ENCODE measurements at places on chromosomes 13 and 19.

DNA sequence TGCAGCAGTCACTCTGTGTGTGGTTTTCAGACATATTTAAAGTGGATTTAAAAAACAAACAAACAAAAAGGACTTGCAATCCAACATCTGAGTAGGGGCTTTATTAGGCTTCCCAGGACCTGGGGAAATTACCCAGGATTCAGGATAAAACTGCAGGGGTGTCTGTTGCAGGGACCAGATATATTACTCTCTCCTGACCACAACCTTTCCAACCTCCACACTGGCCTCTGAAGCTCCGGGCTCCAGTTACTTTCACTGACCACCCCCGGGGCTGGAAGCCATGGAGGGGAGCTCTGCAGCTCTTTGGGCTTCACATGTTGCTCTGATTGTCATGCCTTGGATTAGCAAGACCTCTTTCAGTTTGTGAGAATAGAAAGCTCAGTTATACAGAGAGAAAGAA, 75.2 kb downstream of the INSR start:
- no peak for ATAC-seq

GRCh38 chr13:23443110-23443509, 9.6 kb upstream of the SACS start:
- ATAC-seq = no peak

- ATAC-seq = no peak
Observed at GRCh38 chr19:35512831-35513627, 420 bp downstream of the DMKN start.

DNA sequence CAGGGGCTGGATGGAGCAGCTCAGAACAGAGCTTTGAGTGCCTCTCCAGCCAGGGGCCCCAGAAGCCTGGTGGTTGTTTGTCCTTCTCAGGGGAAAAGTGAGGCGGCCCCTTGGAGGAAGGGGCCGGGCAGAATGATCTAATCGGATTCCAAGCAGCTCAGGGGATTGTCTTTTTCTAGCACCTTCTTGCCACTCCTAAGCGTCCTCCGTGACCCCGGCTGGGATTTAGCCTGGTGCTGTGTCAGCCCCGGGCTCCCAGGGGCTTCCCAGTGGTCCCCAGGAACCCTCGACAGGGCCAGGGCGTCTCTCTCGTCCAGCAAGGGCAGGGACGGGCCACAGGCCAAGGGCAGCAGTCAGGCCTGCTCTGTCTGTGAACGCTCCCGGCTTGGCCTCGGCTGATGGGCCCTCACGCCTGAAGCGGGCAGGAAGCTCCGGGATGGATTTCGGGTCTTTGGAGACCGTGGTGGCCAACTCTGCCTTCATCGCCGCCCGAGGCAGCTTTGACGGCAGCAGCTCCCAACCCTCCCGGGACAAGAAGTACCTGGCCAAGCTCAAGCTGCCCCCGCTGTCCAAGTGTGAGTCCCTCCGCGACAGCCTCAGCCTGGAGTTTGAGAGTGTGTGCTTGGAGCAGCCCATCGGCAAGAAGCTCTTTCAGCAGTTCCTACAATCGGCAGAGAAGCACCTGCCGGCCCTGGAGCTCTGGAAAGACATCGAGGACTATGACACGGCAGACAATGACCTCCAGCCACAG, at the start of gene GRK1:
TSS of gene GRK1 (plus strand) at position 269 of the 751 bp plus-strand sequence. CDS start at position 437, 168 bp downstream.
- ATAC-seq = peak; percentile 22

GRCh38 chr13:113968463-113969310, 5.2 kb downstream of the C13orf46 start:
- no peak for ATAC-seq

- ATAC-seq = no peak
Observed at GRCh38 chr19:1261538-1261797, 7.7 kb upstream of the CIRBP start.

DNA sequence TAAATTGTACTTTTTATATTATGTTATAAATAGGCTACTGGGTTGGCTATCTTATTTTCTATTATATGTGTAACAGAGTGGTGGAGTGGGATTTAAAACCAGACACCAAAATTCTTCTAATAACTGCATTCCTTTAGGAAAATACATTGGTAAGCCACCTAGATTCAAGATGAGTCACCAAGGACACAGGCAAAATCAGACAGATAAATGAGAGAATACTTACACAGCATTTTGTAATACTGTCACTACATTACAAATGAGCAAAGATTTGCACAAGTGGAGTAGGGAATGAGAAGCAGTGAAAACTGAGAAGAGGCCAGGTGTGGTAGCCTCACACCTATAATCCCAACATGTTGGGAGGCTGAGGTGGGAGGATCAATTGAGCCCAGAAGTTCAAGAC, 6.2 kb upstream of the SPART start:
- ATAC-seq = no peak

DNA sequence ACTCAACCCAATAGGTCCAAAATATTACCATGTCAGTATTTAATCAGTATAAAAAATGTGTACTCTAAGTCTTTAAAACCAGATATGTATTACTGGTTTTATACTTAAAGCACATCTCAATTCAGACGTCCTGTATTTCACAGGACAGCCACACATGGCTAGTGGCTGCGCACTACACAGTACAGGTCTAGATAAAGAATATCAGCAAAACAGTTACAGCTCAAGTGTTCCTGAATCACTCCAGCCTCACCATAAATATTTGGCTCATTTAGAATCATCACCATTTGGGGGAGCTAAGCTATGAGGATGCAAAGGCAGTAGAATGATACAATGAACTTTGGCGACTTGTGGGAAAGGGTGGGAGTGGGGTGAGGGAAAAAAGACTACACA, 89.0 kb downstream of the DOCK9 start:
- ATAC-seq = no peak

DNA sequence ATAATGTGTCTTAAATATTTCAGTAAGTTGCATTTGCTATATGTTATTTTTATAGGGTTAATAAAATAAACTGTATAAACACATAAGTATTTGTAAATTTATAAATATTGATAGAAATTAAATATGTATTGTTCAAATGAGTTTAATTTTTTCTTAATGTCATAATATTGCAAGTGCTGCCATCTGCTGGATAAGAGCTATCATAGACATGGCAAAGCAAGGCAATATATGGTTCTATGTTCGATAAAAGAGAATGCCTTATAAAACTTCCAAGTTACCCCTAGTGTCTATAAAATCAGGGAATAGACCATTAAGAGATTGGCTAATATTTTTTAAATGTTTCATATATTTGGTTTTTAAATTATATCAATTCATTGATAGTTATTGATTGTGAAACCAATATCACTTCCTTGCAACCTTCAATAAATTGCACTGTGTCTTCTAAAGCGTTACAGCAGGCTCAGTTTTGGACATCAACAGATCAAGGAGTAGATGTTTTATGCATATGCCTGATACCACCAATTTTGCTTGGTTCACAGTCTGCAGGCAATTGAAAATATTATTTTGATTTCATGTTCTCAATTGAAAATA, 29.0 kb upstream of the SLITRK6 start:
- ATAC-seq = no peak
